Central memory CD4-positive, alpha-beta T cell (primary cell): ENCODE measurements at places on chromosomes 11 and 22.
A peak's percentile ranks its signal among the peaks of the same experiment; 100 is the strongest.

DNA sequence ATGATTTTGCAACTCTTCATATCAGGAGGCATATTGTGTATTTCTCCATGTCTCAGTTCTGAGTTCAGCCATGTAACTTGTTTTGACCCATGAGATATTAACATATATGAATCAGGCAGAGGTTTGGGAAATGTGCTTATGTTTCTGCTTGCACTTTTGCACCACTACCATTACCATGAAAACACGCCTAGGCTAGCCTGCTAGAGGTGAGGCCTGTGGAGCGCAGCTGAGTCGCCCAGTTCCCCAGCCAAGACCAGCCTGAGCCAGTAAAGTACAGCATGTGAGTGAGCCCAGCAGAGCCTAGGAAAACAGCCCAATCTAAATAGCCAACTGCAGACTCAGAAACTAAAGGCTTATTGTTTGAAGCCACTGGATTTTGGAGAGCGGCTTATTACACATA lies 18.4 kb upstream of the MYOD1 start:
- DNase-seq: no peak

DNA sequence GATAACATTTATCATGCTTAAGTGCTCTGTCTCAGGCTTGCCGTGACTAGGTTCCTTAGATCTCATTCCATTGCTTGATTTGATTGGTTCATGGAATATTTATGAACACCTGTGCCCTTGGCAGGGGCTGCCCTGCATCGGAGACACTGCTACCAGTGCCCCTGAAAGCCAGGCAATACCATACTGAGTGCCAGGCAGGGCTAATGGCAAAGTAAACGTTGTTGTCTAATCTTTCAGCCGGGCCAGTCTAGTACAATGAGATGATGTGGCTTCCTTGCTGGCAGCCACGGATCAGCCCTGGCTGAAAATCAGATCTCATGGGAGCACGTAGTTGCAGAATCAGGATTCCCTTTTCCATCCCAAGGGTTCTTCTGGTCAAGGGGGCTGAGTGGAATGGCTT lies 5.0 kb upstream of the PGA3 start:
- no peak for DNase-seq

- no peak for DNase-seq
Measured at GRCh38 chr11:9385327-9385899, 961 bp downstream of the IPO7 start.

DNA sequence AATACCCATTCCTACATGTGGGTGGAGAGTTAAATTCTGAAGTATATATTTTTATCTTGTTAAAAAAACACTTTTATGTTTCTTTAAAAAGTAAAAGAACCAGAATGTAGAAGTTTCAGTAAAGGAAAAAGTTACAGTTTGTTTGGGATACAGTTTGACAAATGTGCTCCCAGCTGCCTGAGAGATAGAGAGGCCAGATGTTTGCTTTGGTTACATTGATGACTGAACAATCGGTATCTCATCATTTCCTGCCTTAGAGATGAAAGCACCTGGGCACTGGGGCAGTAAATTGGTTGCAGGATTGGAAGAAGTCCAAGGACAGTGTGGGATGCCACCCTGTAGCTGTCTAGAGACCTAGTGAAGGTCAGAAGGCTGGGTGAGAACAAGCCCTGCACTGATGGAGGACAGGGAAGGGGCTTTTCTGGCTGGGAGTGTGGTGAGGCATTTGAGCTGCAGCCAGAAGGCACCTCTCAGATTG lies 16.6 kb downstream of the MED15 start:
- DNase-seq: peak; percentile 33

GRCh38 chr11:45089676-45090499 lies 56.6 kb upstream of the PRDM11 start:
- no peak for DNase-seq

DNA sequence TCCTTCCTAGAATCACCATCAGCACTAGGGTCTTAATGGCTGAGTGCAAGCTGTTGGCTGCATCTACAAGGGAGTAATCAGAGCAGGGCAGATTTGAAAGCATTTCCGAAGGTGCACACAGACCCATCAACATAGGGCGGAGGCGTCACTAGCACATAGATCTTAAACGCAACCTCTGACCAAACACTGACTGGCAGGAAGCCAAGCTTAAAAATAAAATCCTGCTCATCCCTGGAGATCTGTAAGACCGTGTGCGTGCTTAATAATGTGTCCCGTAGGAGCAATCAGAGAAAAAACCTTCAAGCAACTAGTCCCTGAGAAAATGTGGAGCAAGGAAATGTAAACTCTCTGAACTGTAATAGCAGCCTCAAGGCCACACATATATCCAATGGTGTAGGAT lies 470.5 kb downstream of the ETS1 start:
- DNase-seq: no peak
